Left ventricle myocardium inferior (tissue), 1 donor: ENCODE measurements at places on chromosomes 1 and 21. TPM values are rescaled to one million over a fixed set of nuclear protein-coding genes. Genes with fewer than 3 reads are reported as not detected.

GRCh38 chr1:100523038-100523652, 14.8 kb upstream of the GPR88 start:
- no peak overlapping the region for H3K4me3 ChIP-seq
- H3K27me3 ChIP-seq, result no peaks in the 10 kb centered on the region
- no peak overlapping the region for H3K27ac ChIP-seq
- no peak for DNase-seq

The DCDC2B gene
- total RNA-seq, result not detected

The KISS1 gene
- total RNA-seq, result not detected

- no peaks in the 10 kb centered on the region for H3K27me3 ChIP-seq
- no peak for DNase-seq
- no peak overlapping the region for H3K27ac ChIP-seq
- no peak overlapping the region for H3K4me3 ChIP-seq
- H3K36me3 ChIP-seq, result no peaks in the 10 kb centered on the region
Measured at GRCh38 chr1:232047473-232047872, 420.9 kb downstream of the DISC1 start.

DNA sequence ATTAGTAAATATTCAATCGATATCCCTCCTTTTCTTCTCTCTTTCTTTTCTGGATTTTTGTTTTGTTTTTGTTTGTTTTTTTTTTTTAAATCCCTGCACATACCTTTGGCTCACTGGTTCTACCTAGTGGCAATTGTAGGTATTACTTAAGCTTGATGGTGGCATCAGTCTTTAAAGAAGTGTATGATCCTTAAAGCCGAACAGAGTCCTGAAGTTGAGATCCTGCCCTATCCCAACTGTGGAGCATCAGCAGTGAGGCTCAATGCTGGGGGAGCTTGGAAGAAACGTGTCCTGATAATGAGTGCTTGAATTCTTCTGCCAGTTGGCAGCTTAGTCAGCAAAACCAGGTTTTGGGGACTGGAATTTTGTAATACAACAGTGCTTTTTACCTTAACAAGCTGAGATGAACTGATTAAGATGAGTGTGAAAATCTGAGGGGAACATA, 60.8 kb downstream of the FASLG start:
- no peaks in the 10 kb centered on the region for H3K27me3 ChIP-seq
- no peak overlapping the region for H3K4me3 ChIP-seq
- H3K4me1 ChIP-seq, result no peaks in the 10 kb centered on the region

The GBP3 gene
- total RNA-seq, result 7.9 TPM

- no peaks in the 10 kb centered on the region for H3K27me3 ChIP-seq
- no peaks in the 10 kb centered on the region for H3K36me3 ChIP-seq
- H3K4me1 ChIP-seq, result no peaks in the 10 kb centered on the region
- no peak overlapping the region for H3K4me3 ChIP-seq
- no peak overlapping the region for H3K27ac ChIP-seq
Measured at GRCh38 chr1:158793604-158794003, 12.6 kb upstream of the OR6N2 start.

DNA sequence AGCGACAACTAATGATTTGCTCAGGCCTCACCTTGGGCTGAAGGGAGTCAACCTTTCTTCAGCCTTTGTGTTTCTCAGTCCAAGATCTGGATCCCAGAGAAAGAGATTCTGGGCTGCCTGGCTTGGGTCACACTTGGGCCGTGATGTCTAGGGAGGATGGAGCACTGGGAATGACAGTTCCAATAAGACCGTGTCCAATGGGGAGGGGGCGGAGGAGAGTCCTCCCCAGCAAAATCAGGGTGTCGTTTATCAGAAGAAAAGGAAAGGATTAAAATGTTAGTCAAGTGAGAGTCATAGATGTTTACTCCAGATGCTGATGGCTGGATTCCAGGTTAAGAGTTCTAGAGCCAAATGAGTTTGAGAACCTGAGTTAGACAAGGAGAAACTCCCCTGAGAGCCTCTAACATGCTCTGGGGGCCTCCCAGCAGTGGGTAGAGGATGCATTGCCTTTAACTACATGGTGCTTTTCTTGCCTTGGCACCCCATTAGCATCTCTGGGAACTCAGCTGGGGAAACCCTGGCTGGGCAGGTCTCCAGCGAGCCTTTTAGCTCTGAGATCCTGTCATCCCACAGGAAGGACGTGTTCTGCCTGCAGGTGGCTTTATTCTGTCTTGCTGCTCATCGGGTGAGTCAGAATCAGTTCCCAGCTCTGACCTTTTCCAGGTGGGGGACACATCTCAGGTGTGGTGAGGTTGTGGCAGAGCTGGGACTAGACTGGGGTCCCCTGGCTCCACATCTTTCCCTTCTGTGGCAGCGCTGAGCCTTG, 22.2 kb downstream of the NIPAL3 start:
- peak overlapping the region; percentile 86 for H3K27ac ChIP-seq
- DNase-seq, result peak; percentile 30
- H3K4me3 ChIP-seq, result peak overlapping the region; percentile 27
- H3K4me1 ChIP-seq, result peaks cover 28% of the 10 kb centered on the region

DNA sequence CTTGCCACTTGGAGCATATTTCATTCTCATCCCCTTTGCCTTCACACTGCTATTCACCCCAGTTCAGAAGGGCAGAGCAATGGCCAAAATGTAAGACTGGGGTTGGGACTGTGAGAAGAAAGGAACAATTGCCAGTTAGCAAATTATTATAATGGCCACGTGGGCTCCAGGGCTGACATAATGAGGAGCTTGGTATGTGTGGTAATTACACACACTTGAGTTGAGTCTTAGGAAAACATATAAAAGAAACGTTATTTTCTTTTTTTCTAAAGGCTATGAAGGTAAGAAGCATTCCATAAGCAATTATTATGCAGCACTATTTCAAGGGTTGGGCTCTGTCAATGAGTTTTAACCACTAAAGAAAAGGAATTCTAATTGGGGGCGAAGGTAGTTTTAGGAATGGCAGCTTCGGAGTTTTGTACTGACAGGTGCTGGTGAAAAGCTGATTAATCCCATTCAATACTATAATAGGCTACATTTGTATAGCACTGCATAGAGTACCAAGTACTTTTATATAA, 32.5 kb upstream of the BCL10 start:
- no peaks in the 10 kb centered on the region for H3K27me3 ChIP-seq
- H3K27ac ChIP-seq, result no peak overlapping the region
- no peaks in the 10 kb centered on the region for H3K36me3 ChIP-seq
- H3K4me3 ChIP-seq, result no peak overlapping the region
- no peak for DNase-seq
- H3K4me1 ChIP-seq, result peaks cover 17% of the 10 kb centered on the region

GRCh38 chr21:23445307-23445706, 2162.0 kb downstream of the MRPL39 start:
- no peaks in the 10 kb centered on the region for H3K4me1 ChIP-seq
- H3K36me3 ChIP-seq, result no peaks in the 10 kb centered on the region
- no peak overlapping the region for H3K4me3 ChIP-seq
- no peak overlapping the region for H3K27ac ChIP-seq
- no peaks in the 10 kb centered on the region for H3K27me3 ChIP-seq
- DNase-seq, result no peak

GRCh38 chr1:225737866-225738265, 39.8 kb upstream of the SRP9 start:
- no peaks in the 10 kb centered on the region for H3K27me3 ChIP-seq
- no peaks in the 10 kb centered on the region for H3K36me3 ChIP-seq
- no peak overlapping the region for H3K27ac ChIP-seq
- no peak overlapping the region for H3K4me3 ChIP-seq
- no peak for DNase-seq

GRCh38 chr1:96997717-96998116, 276.1 kb downstream of the PTBP2 start:
- H3K27ac ChIP-seq, result no peak overlapping the region
- no peaks in the 10 kb centered on the region for H3K36me3 ChIP-seq
- no peak for DNase-seq

The CPLANE2 gene
- total RNA-seq, result 9.7 TPM

DNA sequence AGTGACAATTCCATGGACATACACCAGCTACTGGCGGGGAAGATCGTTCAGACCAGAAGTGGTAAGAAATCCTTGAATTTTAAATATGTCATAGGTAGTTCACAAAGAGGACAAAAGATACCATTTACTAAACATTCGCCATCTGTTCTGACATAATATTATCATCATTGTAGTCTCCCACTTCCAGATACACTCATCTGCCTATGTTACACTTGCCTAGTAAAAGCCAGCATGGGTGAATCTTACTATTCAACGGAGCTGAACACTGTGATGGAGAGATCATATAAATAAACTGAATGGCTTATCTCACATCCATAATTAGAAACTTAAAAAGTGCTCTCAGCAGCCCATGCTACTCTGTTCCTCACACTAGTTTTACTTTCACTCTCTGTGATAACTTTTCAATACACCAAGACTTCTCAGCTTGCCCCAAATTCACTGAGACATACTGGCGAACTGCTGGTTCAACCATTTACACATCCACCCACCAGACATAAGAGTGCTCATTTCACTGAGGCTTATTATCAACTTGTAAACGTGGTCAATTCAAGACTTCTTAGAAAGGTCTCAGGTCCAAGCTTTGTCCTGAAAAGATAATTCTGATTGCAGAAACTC, 463 bp upstream of the PRRC2C start:
- H3K4me1 ChIP-seq, result peaks cover 50% of the 10 kb centered on the region
- H3K4me3 ChIP-seq, result peak overlapping the region; percentile 89
- H3K36me3 ChIP-seq, result no peaks in the 10 kb centered on the region
- H3K27me3 ChIP-seq, result no peaks in the 10 kb centered on the region
- no peak for DNase-seq
- peak overlapping the region; percentile 97 for H3K27ac ChIP-seq

DNA sequence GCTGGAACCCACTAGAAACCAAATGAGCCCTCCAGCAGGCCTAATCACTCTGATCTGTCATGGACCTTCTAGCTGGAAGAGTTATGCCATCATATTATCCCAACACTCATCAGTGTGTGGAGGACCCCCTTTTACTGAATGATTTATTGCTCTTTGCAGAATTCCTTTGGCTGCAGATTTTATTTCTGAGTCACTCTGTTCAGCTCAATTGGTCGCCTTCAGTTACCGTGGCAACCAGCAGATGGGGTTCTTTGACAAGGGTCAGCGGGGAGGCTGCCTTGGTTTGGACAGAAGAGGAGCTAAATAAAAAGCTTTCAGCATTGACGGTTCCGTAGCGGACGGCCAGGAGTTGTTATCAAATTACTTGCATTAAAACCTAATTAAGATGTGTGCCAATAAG, 220.1 kb downstream of the SDCCAG8 start:
- H3K4me3 ChIP-seq, result no peak overlapping the region
- no peak for DNase-seq
- H3K27ac ChIP-seq, result no peak overlapping the region
- H3K4me1 ChIP-seq, result peaks cover 17% of the 10 kb centered on the region

DNA sequence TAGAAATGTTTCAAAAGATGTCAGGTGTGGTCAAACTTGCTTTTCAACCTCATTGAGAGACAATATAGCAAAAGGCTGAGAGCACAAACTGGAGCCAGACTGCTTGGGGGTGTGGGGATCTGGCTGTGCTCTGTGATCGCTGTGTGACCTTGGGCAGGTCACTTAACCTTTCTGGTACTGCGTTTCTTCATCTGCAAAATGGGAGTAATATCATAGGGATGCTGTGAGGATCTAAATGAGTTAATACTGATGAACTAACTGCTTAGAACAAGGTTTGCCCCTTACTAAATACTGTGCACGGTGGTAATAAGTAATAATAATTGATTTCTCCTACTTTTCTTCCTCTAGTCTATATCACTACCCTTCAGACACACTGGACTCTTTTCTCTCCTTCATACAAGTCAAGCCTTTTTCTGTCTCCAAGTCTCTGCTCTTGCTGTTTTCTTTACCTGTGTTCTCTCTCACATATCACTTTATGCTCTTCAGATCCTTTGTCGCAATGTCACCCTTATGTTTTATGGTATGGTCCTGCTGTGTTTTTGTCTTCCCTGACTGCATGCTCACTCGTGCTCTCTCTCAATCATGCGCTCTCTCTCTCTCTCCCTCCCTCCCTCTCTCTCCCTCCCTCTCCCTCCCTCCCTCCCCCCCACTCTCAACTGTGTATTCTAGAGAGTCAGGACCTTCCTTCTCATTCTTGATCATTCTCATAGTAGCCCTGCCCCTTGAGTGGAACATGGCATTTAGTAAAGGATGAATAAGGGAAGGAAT, 3.3 kb downstream of the MGST3 start:
- no peak for DNase-seq
- peak overlapping the region; percentile 82 for H3K4me3 ChIP-seq
- H3K36me3 ChIP-seq, result peaks cover 18% of the 10 kb centered on the region
- H3K27me3 ChIP-seq, result no peaks in the 10 kb centered on the region
- H3K4me1 ChIP-seq, result peaks cover 90% of the 10 kb centered on the region

The SLFNL1 gene
- 0.16 TPM for total RNA-seq

- H3K4me3 ChIP-seq, result no peak overlapping the region
- DNase-seq, result no peak
- H3K27ac ChIP-seq, result no peak overlapping the region
- no peaks in the 10 kb centered on the region for H3K27me3 ChIP-seq
Measured at GRCh38 chr1:180888870-180889269, 23.8 kb upstream of the KIAA1614 start.
